ENCODE measurements at places on chromosomes 11 and 22. TPM values are rescaled to one million over a fixed set of nuclear protein-coding genes. Genes with fewer than 3 reads are reported as not detected.

DNA sequence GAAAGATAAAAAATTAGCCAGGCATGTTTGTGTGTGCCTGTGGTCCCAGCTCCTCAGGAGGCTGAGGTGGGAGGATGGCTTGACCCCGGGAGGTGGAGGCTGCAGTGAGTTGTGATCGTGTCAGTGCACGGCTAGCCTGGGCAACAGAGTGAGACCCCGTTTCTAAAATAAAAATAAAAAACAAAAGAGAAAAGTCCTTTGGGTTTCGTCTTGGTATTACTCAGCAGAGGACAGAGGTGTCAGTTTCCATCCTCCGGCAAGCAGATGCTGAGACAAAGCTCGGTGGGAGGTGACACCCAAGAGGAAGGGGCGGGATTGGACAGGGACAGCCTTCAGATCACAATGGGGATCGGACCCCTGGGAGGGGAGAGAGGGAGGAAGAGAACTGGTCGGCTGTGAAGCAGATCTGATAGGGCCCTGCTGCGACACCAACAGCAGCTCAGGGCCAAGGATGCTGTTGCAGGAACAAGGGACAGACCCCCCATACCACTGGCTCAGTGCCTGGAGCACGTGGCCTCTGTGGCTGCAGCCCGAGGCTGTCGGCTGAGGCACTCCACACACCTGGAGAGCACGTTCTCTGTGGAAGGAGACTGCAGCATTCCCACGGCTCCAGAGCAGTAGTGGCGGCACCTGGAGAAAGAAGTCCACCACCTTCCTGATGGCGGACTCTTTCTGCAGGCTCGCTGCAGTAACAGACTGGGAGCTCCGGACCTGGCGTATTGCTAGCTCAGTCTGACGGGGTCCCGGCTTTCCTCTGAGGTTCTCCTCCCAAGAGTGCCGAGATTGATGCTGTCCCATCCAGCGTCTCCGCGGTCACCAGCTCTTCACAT lies 5.2 kb upstream of the BID start:
- DNase-seq = no peak

The HORMAD2 gene
- not detected for total RNA-seq

DNA sequence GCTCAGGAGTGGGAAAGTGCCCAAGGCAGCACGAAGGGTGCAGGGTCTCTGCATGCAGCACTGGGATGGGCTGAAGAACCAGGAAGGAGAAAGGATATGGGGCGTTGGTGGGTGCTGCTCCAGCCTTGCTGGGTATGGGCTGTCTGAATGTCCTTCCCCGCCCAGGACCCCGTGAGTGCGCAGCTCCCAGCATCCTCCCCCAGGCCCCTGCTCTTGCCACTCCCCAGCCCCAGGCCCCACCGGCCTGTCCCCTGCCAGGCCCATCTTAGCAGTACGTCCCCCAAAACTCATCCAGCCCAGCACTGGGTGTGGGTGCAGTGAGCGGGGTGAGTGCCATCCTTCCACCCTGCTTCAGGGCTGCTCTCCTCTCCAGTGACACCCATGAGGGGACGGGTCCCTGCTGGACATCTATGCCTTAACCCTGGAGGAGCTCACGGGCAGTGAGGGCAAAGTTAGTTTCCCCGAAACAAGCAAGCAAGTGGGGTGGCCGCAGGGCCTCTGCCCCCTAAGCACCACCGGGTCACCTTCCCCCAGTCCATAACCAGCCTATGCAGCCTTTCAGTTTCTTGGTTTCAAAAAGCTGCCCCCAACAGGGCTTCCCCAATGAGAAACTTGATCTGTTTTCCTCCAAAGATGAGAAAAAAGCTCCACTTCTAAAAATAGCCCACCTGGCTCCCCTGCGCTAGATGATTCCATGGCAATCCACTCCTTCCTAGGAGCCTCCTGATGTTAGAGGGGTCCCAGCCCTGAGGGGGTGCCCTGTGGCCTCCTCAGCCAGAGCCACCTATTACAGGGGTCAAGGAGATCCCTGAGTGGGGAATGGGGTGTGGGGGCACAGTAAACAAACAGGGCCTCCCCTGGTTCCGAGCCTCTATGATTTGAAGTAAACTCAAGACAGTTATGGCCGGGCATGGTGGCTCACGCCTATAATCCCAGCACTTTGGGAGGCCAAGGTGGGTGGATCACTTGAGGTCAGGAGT lies 103.8 kb downstream of the MORC2 start:
- DNase-seq = no peak

GRCh38 chr22:30171008-30171407 lies 75.6 kb downstream of the LIF start:
- DNase-seq = no peak

DNA sequence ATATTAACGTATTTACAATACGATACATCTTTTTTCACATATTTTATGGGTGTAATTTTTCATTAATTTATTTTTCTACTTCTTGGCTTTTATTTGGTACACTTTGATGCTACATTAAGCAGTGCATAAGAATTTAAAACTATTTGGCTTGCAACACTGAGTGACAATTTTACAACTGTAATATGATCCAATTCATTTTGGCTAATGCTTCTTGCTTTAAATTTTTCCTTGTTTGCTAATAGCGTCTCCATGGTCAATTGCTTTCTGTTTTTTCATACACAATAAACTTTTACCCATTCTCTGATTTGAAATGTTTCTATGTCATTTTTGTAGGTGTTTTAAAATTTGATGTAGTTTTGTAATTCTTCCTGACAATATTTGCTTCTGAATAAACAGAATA lies 773.2 kb downstream of the FAM181B start:
- no peak for DNase-seq

Measured in omental fat pad (tissue), 4 donors.